ENCODE measurements at places on chromosomes 7 and 10. TPM values are rescaled to one million over a fixed set of nuclear protein-coding genes. Genes with fewer than 3 reads are reported as not detected.
A peak's percentile ranks its signal among the peaks of the same experiment; 100 is the strongest.

Gene PNLIP
- 0.12 TPM for polyA plus RNA-seq

Gene COL28A1
- 0.84 TPM for polyA plus RNA-seq

Gene DNAH11
- polyA plus RNA-seq, result 0.12 TPM

Gene A1CF
- 0.04 TPM for polyA plus RNA-seq

DNA sequence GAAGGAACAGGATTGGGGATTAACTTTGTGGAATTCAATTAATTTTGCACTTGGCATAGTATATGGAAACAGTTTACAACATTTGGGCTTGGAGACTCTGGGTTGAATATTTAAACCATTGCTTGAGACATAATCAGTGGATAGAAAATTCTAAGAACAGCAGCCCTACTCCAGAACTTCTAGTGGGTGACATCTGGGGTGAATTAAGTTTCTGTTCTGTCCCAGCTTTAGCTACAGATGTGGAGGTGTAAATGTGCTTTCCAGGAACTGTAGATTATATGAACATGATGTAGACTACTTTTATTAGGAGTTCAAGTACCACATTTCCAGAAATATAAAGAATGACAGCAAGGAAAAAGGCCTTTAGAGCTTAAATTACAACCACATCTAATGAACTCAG, 51.9 kb upstream of the SKAP2 start:
- DNase-seq, result peak; percentile 37

DNA sequence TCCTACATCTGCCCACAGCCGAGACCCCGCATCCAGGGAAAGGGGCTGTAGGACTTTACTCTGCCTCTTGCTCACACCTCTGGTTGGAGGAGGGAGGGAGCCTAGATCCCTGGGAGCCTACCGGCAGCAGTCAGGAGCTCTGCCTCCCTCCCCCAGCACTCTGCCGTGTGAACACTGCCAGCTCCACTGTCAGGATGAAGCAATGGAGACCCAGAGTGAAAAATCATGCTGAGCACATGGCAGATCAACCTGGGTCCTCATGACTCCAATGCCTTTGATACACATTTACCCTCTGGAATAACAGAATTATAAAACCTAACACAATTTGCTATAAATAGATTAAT, 477.7 kb downstream of the TNS3 start:
- DNase-seq, result no peak

DNA sequence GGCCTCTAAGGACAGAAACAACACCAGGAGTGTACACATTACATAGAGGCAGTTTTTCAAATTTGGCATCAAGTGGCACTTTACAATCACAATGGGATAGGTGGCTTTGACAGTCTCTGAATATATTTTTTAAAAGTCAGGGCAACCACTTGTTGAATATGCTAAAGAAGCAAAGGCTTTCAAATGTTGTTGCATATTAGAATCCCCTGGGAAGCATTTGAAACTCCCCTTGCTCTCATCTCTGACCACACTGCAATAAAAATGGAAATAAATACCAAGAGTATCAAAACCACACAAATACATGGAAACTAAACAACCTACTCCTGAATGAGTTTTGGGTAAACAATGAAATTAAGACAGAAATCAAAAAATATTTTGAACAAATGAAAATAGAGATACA, 106.5 kb upstream of the RAB11FIP2 start:
- DNase-seq, result no peak

DNA sequence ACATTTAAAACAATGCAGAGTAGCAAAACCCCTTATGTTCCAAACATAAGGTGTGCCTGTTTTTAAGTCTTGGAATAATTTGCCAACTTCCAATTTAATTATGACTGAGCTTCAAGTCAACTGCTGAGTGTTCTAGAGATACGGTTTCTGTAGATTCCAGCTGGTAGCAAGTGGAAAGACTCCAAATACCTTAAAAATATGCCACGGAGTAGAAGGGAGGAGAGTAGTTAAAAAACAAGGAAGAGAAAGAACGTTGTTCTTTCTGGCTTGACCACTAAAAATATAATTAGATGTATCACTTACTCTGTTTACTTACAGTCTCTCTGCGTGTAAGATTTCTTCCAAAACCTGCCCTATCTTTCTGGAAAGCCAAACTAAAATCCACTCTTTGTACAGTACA, 24.5 kb upstream of the ABLIM1 start:
- no peak for DNase-seq

DNA sequence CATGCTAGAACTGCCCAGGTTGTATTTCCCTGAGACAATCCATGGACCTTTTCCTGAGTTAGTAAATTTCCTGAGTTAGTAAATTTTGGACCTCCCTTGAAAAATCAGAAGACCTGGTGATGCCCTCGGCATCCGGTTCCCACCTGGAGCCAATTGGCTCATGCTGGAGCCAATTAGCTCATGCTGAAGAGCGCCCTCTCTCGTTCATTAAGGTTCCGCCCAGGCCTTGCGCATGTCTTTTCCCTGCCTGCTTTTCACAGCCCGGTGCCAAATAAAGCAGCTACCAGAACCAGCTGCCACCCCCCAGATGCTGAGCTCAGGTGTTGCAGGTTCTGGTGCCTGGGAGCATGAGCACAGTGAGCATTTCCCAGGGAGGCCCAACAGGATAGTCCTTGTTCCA, 96.2 kb downstream of the APBB1IP start:
- DNase-seq, result no peak

DNA sequence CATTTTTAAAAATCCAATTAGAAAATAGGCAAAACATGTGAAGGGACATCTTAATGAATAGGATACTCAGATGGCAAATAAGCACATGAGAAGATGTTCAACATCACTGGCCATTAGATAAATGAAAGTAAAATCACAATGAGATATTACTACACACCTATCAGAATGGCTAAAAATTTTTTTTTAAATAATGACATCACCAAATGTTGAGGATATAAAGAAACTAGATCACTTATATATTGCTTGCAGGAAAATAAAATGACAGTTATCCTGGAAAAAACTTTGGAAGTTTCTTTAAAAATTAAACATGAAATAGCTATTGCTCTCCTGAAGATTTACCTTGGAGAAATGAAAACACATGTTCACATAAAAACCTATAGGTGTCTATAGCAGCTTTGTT, 127.8 kb downstream of the ALOX5 start:
- no peak for DNase-seq

- DNase-seq, result no peak
Observed at GRCh38 chr7:137934941-137935883, 66.7 kb downstream of the CREB3L2 start.

- no peak for DNase-seq
Observed at GRCh38 chr10:48505394-48506112, 99.3 kb downstream of the ARHGAP22 start.

GRCh38 chr7:19852192-19852591, 78.8 kb upstream of the TMEM196 start:
- no peak for DNase-seq

- no peak for DNase-seq
Observed at GRCh38 chr7:3399858-3400257, 98.8 kb downstream of the SDK1 start.

DNA sequence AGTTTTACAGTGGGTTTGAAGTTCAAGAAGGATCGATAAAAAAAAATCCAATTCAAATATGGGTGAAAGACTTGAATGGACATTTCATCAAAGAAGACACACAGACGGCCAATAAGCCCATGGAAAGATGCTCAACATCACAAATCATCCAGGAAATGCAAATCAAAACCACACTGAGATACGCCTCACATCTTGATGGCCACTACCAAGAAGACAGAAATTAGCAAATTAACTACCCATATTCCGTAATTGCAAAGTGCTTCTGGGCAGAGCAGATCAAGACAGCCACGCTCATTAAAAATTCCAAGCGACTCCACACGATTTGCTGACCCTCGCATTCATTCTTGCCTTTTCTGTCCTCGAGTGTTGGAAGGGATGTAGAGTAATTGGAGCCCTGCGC, 34.1 kb upstream of the PPP2R2D start:
- no peak for DNase-seq

DNA sequence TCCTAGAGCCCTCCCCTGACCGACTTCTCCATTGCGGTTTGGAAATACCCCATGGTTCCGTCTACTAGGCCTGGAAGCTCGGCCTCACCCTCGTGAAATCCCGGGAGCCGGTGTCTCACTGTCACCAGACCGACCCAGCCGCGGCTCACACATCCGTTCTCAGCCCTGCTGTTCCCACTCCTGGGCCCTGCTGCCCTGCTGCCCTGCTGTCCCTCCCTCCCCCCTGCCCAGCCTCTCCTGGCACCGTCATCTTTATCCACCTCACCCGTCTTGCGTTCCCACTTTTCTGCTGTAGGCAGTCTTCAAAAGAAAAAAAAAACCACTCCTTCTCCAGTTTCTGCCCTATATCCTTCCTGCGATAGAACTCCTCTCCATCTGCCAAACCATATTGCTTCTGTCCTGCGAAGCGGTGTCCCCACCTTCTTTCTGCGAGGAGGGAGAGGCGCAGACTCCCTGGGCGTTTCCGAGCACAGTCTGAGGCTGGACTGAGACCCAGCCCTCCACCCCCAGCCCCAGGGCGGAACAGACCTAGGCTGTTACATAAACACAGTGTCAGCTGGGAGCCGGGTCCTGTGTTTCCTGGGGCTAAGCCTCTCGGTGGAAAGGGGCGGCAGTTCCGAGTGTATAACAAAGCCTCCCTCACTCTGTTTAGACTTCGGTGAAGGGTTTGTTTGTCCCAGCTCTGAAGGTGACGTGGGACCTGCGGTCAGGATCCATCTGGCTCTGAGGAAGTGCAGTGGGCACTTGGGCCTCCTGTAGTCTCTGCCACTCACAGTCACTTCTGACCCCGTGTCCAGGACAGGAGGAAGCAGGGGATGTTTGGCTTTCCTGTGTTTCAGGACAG, 2.8 kb downstream of the AGAP3 start:
- DNase-seq, result no peak

GRCh38 chr10:45399113-45399512, 25.1 kb downstream of the ALOX5 start:
- DNase-seq, result no peak

DNA sequence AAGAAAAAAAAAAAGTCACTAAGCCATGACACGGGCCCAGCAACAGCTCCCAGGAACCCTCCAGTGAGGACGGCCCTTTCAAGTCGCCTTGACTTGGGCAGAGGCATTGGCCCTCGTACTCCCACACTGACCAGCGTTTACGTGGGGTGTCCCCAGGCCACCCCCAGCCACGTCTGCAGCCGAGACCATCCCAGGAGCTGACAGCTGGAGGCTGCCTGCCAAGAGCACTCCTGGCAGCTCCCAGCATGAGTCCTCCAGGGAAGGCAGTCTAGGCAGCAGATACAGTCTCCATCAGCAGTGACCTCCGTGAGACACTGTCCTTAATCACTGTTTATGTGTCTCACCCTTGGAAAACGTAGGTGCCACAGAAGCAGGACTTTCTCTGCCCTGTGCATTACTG, 86.5 kb downstream of the PROSER2 start:
- no peak for DNase-seq
